GM12892 (cell line): ENCODE measurements at places on chromosomes 2 and 18.

DNA sequence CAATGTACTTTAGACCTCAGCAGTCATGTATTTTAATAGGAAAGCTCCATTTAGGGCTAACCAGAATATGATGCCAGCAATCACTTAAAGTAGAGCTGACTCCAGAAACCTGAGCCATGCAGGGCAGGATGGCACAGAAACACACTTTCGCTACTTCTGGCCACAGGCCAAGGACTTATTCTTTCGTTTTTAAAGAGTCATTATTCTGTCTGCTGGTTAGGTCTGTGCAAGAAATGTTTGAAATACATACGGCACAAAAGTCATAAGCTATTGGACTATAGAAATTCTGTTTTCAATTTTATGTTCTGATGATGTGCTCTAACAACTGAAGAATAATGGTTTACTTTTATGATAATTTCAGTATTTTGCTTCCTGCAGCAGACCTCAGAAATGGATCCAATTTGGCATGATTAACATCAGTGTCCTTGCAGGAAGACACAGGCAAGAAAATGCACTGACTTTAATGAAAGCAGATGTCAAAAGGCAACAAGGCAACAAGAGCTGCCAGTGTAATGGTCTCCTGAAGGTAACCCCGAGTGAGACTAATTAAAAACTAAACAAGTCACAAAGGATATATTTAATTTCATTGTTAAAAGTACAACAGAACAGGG, 114.4 kb upstream of the CHRNA1 start:
- DNase-seq = no peak

DNA sequence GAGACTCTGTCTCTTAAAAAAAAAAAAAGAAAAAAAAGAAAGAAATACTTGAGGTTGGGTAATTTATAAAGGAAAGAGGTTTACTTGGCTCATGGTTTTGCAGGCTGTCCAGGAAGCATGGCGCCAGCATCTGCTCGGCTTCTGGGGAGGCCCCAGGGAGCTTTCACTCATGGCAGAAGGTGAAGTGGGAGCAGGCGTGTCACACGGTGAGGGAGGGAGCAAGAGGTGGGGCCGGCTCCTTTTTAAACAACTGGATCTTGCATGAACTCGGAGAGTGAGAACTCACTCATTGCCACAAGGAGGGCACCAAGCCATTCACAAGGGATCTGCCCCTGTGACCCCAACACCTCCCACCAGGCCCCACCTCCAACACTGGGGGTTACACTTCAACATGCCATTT, 30.6 kb downstream of the CYP26B1 start:
- DNase-seq = no peak

GRCh38 chr2:38145236-38145635, 69.3 kb upstream of the CYP1B1 start:
- no peak for DNase-seq

DNA sequence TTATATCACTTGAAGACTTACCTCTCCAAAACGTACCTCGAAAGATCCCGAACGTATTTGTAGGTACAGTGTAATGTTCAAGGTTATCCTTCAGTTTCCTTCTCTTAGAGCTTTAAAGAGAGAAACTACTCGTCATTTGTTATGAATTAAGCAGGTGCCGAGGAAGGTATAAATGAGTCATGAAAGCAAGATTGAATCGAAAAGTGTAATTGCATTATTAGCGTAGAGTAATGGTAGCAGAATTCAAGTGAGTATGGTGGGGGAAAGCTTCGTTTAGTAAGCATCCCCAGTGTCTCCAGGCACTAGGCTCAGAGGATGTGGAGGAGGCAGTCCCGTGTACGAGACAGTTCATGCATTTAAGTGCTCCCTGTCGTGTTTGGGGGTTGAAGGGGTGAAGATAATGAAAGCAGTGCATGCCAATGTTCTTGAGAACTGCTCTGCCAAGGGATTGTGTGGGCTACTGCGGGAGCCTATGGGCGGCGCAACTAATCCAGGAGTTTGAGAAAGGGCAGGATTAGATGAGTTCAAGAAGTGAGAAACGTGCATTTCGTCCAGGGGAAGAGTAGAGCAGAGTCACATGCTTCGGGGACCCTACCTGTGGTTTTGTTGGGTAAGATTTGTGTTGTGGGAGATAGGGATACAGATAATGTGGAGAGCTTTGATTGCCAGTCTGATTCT, 858 bp downstream of the POLR1B start:
- DNase-seq = no peak

DNA sequence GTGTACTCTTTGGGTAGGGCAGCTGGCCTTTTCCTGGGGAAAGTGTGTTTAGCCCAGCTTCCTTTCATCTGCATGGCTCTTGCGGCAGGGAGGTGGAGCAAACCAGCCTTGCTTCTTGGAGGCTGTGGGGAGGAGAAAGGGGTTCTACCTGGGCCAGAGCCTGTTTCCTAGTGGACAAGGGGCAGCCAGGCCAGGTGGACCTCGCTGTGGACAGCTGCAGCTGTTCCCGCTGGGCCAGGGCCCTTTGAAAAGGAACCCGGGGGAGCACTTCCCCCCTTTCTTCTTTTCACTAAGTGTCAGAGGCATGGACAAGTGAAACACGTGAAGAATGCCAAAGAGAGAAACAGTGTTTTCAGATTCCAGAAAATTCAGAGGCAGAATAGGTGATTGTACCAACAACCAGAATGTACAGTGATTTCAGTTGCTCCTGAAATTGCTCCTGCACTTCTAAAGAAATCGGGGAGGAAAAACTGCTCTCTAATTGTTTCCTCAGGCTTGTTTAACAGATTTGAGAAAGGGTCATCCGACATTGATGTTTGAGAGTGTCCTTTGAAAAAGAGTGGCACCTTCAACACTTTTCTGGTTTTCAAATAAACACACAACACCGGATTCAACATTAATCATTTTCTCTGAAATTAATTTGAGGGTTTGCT, 3.9 kb downstream of the GLI2 start:
- DNase-seq = no peak

DNA sequence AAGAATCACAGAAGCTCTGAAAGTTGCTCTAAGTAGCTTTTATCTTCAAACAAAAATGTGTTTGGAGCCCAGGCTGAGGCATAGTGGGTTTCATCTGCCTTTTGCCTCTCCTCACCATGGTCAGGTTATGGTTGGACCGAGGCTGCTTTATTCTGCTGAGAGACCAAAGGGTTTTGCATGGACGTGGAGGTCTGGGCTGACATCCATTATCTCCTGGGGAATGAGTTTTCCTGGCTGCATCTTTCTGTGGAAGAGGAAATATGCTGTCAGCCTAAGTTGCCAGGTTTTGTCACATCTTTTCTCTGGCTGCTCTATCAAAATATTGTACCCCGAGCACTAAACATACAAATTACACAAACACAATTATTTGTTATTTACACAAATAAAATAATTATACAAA, 223.2 kb downstream of the LDLRAD4 start:
- DNase-seq = no peak

DNA sequence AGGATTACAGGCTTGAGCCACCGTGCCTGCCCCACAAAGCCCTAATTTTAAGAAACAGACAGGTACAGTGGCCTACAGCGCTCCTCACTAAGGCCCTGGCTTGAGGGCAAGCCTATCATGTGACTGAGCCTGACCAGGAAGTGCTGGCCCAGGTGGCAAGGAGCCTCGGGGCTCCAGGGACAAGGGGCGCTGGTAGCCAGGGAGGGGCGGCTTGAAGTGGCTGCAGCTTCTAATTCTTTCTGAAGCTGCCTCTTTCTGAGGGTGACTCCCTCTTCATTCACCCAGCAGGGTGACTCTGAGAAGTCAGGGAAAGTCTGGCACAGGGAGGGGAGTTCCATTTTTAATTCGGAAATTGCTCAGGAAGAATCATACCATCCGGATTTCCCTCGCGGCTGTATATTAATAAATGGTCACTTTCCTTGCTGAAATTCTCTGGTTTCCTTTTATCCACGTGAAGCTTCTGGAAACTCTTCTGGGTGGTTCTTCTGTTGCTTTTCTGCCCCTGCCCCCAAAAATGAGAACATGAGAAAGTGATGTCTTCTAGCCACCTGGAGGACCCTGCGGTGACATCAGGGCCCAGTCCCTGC, 115.7 kb downstream of the FAM210A start:
- DNase-seq = no peak

- DNase-seq = no peak
Measured at GRCh38 chr2:63775191-63775590, 66.5 kb upstream of the UGP2 start.

GRCh38 chr2:60674524-60675165, 81.4 kb upstream of the PAPOLG start:
- peak; percentile 70 for DNase-seq

GRCh38 chr2:106062627-106063026, 131.5 kb downstream of the UXS1 start:
- no peak for DNase-seq
